ENCODE measurements at places on chromosomes 7 and 10. TPM values are rescaled to one million over a fixed set of nuclear protein-coding genes. Genes with fewer than 3 reads are reported as not detected.

TRPV5 gene
- not detected for total RNA-seq

PRLHR gene
- total RNA-seq: not detected

AMZ1 gene
- under 0.01 TPM for total RNA-seq

MDH2 gene
- total RNA-seq: 33.8 TPM

TMEM196 gene
- not detected for total RNA-seq
